CD4-positive, alpha-beta memory T cell (primary cell): ENCODE measurements at places on chromosomes 16 and 17. TPM values are rescaled to one million over a fixed set of nuclear protein-coding genes. Genes with fewer than 3 reads are reported as not detected.

Gene ANKS4B
- total RNA-seq, result not detected

Gene FZD2
- not detected for total RNA-seq

Gene CEP295NL
- not detected for total RNA-seq

Gene OR4D1
- 2.2 TPM for total RNA-seq

Gene OSBPL7
- 50.4 TPM for total RNA-seq

Gene NME2
- 142 TPM for total RNA-seq

Gene PPM1E
- not detected for total RNA-seq

Gene NUDT7
- total RNA-seq, result 9.8 TPM

Gene ASB16
- not detected for total RNA-seq

Gene HOXB2
- 34.4 TPM for total RNA-seq

Gene TMEM238L
- not detected for total RNA-seq

Gene C1QL1
- not detected for total RNA-seq

Gene HEXD
- total RNA-seq, result 113 TPM

Gene TBC1D16
- total RNA-seq, result 1.3 TPM

Gene MYH8
- total RNA-seq, result not detected
